Hepatocyte (in vitro differentiated cells): ENCODE measurements at places on chromosomes 5 and 9. TPM values are rescaled to one million over a fixed set of nuclear protein-coding genes. Genes with fewer than 3 reads are reported as not detected.

DNA sequence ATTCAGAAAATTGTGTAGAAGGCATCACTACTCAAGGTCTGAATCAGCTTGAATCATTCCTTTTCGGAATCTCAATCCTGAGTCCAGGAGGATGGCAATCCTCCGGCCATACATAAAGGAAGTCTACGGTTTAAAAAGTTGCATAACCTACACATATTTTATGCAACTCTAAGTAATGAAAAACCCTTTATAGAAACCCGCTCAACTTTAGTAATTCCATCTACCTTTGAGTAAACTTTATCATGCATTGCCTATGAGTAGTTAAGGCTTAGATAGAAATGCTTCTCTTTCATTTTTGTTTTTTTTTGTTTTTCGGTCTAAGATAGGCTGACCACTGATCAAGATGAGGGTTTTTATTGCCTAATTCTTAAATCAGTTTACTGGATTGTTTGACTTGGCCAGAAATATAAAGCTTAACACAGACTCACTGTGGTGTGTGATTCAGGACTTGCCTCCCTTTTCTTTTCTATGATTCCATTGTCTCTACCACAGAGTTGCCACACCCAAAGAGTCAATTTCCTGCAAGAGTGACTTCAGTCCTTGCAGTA is 85.0 kb downstream of the LURAP1L start:
- peaks cover 19% of the 10 kb centered on the region for H3K4me1 ChIP-seq
- no peak for DNase-seq
- H3K27ac ChIP-seq = peak overlapping the region; percentile 15
- no peaks in the 10 kb centered on the region for H3K36me3 ChIP-seq
- H3K27me3 ChIP-seq = no peaks in the 10 kb centered on the region
- no peak overlapping the region for H3K4me3 ChIP-seq

- no peak for DNase-seq
- H3K4me1 ChIP-seq = peaks cover 9% of the 10 kb centered on the region
- H3K27ac ChIP-seq = no peak overlapping the region
- H3K27me3 ChIP-seq = peaks cover 15% of the 10 kb centered on the region
- H3K4me3 ChIP-seq = no peak overlapping the region
- H3K36me3 ChIP-seq = no peaks in the 10 kb centered on the region
These were observed 1.6 kb downstream of the AIF1L start for GRCh38 chr9:131097948-131098278.

GRCh38 chr5:176388444-176389134 is at the start of the genes HIGD2A and NOP16:
HIGD2A (plus strand) TSS chr5:176388751; CDS start chr5:176388820, 69 bp downstream.
NOP16 (minus strand) TSS chr5:176388598; CDS start chr5:176388539, 59 bp downstream.
- no peaks in the 10 kb centered on the region for H3K27me3 ChIP-seq
- peak within 1 kb of the TSS; percentile 52 for H3K4me3 ChIP-seq
- no peaks in the 10 kb centered on the region for H3K36me3 ChIP-seq
- H3K4me1 ChIP-seq = peaks cover 14% of the 10 kb centered on the region

SPATA31E1 gene
- total RNA-seq = 0.08 TPM in 1 of 2 replicates, not detected in the other

GABBR2 gene
- total RNA-seq = 0.20 and 0.52 TPM in 2 replicates
